ENCODE measurements at places on chromosomes 3 and 15.
A peak's percentile ranks its signal among the peaks of the same experiment; 100 is the strongest.

- no peak for DNase-seq
Measured at GRCh38 chr15:74402337-74402841, 31.4 kb downstream of the SEMA7A start.

- no peak for DNase-seq
Measured at GRCh38 chr3:4754180-4755086, 224.8 kb upstream of the BHLHE40 start.

DNA sequence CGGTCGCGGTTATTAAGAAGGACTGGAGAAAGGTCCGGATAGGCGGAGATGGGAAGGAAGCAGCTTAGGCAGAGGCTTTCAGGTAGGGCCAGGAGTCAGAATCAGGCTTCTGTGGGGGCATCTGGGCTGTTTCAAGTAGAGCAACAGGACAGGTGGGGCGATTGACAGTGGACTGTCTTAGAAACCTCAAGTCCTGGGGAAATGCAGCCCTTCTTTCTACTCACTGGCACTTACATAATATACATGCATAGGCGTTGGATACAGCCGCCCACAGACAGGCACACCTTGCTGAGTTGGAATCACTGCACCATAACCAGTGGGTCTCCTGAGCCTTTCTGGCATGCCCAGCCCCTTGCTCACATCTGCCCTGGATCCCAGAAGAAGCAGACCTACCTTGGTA, 730 bp downstream of the MYD88 start:
- no peak for DNase-seq

GRCh38 chr3:11072631-11073030, 80.1 kb downstream of the SLC6A1 start:
- DNase-seq = no peak

DNA sequence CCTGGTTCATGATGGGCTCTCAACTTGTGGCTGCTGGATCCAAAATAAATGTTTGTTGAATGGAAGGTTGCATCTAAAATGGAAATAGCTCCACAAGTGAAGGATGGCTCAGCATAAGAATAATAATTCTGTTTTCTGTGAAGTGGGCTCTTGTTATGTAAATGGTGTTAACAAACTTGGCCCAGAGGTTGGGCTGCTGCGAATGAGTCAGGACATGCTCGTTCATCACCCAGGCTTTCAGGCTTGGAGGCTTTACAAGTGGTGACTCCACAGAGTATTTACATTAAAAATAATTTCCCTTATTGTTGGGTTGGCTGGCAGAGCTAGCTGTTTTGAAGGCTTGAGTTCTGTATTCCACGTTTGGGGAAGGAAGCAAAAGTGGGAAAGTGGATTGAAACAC, 60.5 kb downstream of the ITGB5 start:
- peak; percentile 62 for DNase-seq

DNA sequence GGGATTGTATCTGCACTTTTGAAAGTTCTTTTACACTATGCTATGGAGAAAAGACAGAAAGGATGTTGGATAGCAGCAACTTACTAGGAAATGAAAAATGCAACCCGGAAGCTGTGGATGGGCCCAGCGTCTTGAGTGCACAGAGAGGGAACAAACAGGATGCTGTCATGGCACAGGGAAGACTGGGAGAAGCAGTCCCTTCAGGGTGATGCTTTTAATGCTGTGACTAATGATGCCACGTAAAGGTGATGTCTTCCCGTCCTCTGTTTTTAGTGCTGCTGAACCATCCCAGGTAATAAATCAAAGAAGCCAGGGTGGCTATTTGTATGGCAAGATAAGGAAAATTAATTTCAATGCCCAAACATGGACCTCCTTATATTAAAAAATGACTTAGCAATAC, 437.6 kb downstream of the FOXP1 start:
- DNase-seq = no peak

- no peak for DNase-seq
Measured at GRCh38 chr15:48458876-48459275, 127.6 kb downstream of the DUT start.

GRCh38 chr3:99684644-99685043, 46.2 kb downstream of the COL8A1 start:
- no peak for DNase-seq

- no peak for DNase-seq
Measured at GRCh38 chr15:51234176-51234927, 104.0 kb downstream of the CYP19A1 start.

DNA sequence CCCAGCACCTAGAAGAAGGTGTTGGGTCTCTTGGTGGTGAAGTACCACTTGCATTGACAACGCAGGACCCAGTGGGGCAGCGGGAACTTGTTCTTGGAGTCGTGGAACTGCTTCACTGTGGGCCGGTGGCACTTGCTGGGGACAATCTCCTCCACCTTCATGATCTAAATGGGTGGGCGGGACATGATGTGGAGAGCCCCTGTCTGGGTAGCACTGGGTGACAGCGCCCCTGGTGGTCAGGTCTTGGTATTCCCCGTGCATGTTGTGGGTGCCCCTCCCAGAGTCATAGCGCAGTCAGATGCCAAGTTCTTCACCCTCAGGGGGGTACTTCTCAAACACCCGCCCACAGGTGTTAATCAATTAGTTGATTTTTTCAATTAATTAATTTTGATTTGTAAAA, 60.2 kb downstream of the AGBL1 start:
- DNase-seq = no peak

GRCh38 chr15:80816936-80817335, 37.8 kb downstream of the CEMIP start:
- no peak for DNase-seq

DNA sequence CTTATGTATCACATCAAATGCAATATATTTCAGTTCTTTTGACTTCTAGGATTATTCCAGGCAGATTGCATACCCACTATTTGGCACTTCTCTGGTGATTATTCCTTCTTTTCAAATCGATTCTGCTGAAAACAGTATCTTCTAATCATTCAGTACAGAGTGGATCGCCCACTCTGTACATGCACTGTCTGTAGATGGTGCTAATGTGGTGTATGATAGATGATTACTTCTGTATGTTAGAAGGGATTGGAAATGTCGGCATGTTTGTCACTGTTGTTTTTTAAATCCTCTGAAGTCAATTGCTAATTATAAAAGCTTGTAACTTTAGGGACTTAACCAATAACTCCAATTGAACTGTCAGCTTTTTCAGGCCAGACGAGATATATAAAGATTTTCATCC, 642.5 kb downstream of the GRM7 start:
- no peak for DNase-seq

GRCh38 chr3:110687138-110687537, 384.5 kb upstream of the NECTIN3 start:
- DNase-seq = no peak

- DNase-seq = peak; percentile 11
Measured at GRCh38 chr15:64355348-64355943, 527 bp downstream of the CSNK1G1 start.

DNA sequence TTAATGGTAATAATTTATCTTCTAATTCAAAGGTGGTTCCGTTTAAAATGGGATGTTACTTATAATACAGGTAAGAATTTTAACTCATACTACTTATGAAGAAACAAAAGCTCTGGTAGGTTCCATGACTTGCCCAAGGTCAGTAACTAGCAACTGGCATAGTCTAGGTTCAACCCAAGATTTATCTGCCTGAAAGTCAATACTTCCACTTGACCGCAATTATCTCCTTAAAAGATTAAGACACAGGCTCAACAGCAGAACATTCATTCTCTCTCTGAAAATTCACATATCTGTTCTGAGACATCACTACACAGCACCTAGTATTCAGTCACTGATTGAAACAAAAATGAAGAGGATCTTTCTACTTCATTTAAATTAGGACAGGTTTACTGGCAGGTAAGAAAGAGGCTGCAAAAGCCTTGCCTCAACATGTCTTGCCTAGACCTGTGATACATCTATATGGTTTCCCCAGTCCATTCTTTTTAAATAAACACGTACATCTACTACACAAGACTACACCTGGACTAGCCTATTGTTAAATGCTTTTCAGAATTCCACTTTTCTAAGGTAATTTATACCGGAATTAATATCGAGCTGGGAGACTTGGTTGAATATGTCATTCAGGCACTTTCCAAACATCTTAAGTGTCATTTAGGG, 1.2 kb downstream of the CSNK1G1 start:
- no peak for DNase-seq

GRCh38 chr15:55685286-55685685, 57.7 kb downstream of the PRTG start:
- no peak for DNase-seq

- DNase-seq = no peak
Measured at GRCh38 chr3:71432044-71432975, 151.2 kb downstream of the FOXP1 start.

DNA sequence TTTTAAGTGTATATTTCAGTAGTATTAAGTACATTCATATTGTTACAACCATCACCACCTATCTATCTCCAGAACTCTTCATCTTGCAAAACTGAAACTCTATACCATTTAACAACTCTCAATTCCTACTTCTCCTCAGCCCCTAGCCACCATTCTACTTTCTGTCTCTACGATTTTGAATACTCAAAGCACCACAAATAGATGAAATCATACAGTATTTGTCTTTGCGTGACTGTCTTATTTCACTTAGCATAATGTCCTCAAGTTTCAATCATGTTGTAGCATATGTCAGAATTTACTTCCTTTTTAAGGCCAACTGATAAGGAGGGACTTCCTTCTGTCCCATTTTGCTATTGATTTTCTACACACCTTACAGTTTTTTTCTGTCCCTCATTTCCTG, 593.3 kb downstream of the FHIT start:
- DNase-seq = no peak

- no peak for DNase-seq
Measured at GRCh38 chr3:2950159-2950558, 160.0 kb downstream of the IL5RA start.

DNA sequence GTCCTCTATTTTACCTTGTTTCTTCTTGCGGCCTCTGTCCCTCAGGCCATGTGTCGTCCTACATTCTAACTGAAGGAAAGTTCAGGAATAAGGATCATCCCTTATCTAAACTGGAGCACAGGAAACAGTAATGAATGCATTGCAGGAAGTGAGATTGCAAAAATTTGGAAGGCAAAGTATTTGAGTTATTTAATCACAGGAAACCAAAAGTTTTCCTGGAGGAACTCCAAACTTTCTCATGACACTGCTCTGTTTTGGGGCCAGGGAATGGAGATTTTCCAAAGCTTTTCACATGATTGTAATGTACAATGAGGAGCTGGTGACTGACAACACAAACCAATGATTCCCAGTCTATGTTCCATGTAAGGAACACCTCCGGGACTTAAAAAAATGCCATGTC, 57.8 kb upstream of the PLSCR4 start:
- DNase-seq = peak; percentile 46

DNA sequence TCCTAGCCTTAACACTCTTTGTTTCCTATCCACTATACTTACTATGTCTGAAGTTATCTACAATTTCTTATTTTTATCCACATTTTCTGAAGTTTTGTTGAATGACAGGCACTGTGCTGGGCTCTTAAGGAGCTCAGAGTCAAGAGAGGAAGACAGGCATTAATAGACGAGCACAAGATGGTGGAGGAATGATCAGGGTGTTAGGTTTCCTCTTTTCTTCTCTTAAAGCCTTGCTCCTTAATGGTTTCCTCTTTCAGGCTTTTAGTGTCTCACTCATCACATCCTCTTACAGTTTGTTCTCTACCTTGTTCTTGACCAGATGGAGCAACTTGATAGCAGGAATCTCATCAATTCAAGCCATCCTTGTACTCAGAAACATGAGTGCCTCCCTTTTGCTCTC, 52.9 kb upstream of the BCL6 start:
- DNase-seq = no peak

DNA sequence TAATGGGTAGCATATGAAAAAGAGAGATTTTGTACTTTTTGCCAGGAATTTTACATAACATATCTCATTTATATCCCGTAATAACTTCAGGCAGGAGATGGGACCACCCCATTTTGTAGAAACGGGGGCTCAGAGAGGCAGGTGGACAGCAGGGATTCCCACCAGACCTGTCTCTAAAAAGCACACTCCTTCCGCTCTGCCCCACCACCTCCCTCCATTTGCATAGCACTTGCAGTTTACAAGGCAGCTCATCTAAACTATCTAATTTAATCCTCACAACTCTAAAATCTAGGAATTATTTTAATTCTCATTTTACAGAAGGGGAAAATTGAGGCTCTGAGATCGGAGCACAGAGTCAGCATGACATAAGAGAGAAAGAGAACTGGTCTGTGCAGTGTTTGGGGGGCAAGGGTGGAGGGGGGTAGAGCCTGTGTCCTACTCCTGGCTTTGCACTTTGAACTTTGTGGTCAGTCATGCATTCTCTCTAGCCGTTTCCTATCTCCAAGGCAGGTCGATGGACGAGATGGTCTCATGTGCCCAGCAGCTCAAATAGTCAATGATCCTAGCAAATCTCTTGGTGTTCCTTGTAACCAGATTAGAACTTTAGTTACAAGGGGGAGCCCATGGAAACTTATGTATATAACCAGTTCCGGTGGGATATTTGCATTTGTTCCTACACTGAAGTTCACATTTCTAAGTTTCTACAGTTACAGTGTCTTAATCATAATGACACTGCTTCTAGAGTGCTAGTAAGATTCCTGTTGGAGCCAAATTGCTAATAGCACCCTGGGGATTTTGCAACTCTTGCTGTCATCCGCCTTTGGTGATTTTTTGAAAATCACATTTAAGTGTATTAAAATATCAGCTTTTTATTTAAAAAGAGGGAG, 18.6 kb downstream of the CRYGS start:
- no peak for DNase-seq

- DNase-seq = no peak
Measured at GRCh38 chr15:65777053-65777452, 15.0 kb downstream of the DENND4A start.

DNA sequence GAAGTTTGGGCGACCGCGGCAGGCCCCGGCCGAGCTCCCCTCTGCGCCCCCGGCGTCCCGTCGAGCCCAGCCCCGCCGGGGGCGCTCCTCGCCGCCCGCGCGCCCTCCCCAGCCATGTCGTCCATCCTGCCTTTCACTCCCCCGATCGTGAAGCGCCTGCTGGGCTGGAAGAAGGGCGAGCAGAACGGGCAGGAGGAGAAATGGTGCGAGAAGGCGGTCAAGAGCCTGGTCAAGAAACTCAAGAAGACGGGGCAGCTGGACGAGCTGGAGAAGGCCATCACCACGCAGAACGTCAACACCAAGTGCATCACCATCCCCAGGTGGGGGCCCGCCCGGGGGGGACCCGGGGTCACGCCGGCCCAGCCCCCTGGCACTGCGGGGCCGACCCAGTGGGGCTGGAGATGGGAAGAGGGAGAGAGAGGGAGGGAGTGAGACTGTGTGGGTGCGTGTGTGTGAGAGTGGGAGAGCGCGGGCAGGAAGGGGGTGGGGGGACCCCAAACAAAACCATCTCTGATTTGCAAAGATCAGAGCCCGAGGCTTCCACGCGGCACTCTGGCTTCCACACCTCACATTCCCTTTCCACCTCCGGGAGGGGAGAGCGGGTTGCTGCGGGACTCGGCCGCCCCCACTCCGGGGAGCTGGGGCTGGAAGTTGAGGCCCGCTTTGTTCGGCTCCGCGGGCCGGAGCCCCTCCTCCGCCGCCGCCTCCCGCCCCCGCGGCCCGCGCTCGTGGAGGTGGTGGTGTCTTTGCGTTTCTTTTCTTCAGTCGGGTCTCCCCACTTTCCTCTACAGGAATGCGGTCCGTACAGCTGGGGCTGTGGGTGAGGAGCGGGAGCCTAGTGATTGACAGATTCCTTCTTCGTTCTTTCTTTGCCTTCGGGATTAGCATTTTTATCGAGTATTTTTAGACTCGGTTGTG, 898 bp downstream of the SMAD3 start:
- DNase-seq = peak; percentile 34

GRCh38 chr3:74106925-74107324, 482.2 kb upstream of the PDZRN3 start:
- DNase-seq = no peak

Measured in AG08396 (cell line).